M059J (cell line): ENCODE measurements at places on chromosomes 11 and 22. TPM values are rescaled to one million over a fixed set of nuclear protein-coding genes. Genes with fewer than 3 reads are reported as not detected.

DNA sequence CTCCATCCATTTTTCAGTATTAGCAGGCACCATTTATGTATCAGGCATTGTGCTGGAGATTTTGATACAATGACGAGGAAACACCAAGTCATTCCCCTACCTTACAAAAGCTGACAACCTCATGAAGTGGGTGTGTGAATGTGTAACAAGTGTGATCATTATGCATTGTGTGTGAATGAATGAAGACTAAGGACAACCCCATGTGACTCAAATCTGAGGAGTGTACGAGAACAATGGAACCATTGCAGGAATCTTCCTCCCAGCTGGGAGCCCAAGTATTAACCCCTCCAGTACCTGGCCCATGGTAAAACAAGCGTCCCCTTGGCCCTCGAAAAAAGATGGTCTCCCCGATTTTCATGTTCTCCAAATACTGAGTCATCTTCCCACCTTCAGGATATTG is 4.4 kb downstream of the CYB5R2 start:
- DNase-seq = no peak

- DNase-seq = no peak
Measured at GRCh38 chr11:134283461-134284230, 7.5 kb downstream of the GLB1L3 start.

GRCh38 chr11:10026514-10026913 is 267.5 kb downstream of the SBF2 start:
- peak; percentile 43 for DNase-seq

- peak; percentile 64 for DNase-seq
Measured at GRCh38 chr22:32801537-32802236, at the start of gene TIMP3. Gene TIMP3, plus strand, starts transcription at chr22:32801705. Its CDS starts 297 bp downstream, at chr22:32802002.

DNA sequence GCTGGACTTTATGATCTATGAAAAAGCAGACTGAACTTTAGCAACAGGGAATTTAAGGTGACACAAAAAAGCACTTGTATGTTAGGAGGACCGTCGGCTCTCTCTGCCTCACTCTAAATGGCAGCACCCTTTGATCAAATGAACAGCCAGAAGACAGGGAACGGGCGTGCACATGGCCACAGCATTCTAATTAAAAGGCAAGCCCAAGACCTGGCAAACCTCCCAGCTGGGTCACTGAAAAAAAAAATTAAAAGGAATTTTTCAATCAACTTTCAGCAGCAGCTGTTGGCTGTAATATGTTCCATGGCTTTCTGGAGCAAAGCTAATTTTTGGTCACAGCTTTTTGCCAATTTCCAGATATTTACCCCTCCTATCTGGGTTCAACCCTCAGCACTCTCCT is 116.5 kb downstream of the C11orf58 start:
- DNase-seq = no peak

DNA sequence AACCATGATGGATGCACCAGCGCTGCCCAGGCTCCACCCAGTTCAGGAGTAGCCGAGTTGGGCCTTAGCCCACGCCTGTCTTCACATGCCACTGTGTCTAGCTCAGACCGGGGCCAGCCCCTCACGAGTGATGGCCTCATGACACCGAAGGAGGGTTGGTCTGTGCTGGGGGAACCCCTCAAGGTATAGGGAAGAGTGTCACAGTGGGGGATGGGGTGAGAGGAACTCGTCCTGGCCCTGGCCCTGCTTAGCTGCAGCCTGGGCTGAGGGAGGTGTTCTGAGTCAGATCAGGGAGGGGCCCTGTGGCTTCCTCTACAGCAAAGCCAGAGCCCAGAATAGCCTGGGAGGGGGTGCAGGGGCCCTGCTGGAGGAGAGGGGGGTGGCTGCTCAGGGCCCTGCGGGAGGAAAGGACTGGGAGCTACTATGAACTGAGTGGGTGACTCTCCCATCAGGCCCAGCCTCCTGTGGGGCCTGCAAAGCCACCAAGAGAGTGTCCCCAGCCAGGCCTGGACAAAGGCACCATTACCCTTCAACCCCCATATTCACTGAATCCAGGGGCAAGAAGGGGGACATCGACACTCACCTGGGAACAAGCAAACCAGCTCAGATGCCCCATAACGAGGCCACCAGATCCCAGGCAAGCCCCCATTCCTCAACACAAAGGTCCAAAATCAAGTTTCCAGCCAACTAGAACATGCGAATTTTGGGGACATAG is 41.2 kb downstream of the IGLL5 start:
- DNase-seq = peak; percentile 43

DNA sequence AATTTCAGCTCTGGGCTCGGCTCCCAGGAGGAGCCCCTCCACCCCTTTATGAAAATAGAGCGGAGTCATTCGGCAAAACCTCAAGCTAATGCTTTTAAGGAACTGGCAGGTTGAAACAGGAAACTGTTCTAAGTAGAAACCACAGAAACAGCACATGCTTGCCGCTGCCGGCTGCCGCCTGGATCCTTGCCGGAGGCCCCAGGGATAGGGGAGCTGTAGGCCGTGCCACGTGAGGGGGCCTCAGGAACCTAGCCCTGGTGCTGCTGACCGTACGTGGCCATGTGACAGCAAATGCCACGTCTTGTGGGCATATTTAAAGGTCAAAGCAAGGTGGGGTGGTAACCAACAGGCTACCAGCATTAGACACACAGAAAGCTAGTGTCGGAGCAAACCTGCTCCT is 77.9 kb upstream of the TIMP3 start:
- DNase-seq = peak; percentile 91

Gene HMOX1
- total RNA-seq = 9.4 and 14.9 TPM in 2 replicates

GRCh38 chr11:80309301-80309700 is 868.5 kb upstream of the TENM4 start:
- DNase-seq = peak; percentile 57

GRCh38 chr11:134515081-134515960 is 103.3 kb upstream of the B3GAT1 start:
- DNase-seq = no peak

DNA sequence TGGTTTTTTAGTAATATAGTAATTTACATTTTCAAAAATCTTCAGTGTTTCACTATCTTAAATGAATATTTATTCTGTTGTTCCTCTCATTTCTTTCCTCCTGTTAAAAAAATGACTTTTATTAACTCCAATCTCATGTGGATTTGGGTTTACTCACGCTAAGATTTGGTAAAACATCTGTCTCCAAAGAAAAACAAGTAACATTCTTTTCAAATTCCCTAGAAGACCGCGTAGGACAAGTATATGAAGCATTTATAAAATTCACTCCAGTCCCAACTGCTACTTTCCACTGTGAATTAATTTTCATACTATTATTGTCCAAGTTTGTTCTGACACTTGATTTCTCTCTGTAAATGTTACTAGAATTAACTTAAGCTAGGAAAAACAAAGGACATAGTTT is 26.2 kb downstream of the SBF2 start:
- no peak for DNase-seq

Gene TSGA10IP
- not detected in 2 replicates for total RNA-seq

Gene UCP2
- total RNA-seq = 21.4 and 28.0 TPM in 2 replicates

Gene UBASH3B
- total RNA-seq = 14.9 and 19.3 TPM in 2 replicates

GRCh38 chr22:22820626-22821025 is 67.0 kb upstream of the IGLL5 start:
- no peak for DNase-seq

DNA sequence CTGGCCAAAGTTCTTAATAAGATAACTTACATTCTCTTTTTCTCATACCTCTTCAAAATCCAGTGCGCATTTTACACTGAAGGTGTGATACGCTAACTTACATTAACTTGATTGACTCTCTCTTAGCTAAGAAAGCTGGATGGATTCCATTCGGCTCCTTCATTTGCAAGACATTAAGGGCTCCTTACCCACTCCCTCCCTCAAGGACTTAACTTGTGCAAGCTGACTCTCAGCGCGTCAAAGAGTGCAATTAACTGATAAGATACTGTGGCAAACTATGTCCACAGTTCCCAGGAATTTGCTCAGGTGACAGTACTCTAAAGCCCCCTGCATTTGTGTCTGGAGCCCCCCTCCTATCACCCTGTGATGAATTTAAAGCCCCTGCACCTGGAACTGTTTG is 6.4 kb upstream of the RFPL1 start:
- no peak for DNase-seq

- no peak for DNase-seq
Measured at GRCh38 chr11:56886455-56886854, 102.3 kb upstream of the OR5AK2 start.

- DNase-seq = no peak
Measured at GRCh38 chr11:13674799-13675509, 6.5 kb downstream of the FAR1 start.

DNA sequence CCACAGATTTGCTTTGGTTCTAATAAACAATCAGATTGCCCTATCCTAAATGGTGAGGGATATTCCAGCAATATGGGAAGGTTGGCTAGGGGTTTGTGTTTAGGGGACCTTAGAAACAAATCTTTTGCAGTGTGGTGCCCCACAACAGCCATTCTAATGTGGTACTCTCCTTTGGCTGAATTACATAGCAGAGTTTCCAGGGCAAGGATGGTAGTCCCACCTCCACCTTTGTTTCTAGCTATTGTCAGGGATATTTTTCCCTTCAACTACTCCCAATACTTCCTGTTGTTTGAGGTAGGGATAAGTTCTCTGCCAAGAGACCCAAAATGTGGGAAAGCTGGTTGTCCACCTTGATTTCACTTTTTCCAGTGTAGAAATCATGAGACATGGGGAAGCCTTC is 494.7 kb upstream of the CHORDC1 start:
- no peak for DNase-seq

DNA sequence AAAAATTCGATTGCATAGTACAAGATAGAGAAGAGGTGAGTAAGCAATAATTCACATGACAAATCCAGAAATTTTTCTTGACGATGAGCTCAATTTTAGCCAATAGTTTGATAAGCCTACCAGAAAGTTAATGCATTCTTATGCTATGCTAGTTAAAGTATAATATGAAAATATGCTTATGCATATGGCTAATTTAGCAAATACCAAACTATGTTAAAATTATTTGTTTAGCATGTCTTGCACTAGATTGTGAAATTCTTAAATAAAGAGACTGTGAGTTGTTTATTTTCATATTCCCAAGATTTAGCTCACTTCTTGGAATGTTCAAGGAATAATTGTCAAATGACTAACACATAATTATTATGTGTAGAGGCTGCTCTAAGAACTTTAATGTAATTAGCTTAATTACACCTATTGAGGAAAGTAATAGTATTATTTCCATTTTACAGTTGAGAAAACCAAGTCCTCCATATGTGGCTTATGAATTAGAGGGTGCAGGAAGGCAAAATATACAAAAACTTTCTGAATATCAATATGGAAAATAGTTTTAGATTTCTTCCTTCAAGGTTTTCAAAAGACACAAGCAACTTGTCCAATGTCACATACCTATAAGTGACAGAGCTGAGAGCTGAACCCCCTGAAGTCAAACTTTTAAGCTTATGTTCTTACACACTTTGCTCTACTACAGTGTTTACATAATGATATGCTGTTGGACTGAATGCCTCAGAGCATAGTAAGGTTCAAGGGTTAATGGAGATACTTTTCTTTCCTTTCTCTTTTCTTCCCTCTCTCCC is 45.9 kb upstream of the ARHGAP20 start:
- DNase-seq = no peak

- DNase-seq = no peak
Measured at GRCh38 chr22:41659941-41660340, 28.7 kb downstream of the SNU13 start.

DNA sequence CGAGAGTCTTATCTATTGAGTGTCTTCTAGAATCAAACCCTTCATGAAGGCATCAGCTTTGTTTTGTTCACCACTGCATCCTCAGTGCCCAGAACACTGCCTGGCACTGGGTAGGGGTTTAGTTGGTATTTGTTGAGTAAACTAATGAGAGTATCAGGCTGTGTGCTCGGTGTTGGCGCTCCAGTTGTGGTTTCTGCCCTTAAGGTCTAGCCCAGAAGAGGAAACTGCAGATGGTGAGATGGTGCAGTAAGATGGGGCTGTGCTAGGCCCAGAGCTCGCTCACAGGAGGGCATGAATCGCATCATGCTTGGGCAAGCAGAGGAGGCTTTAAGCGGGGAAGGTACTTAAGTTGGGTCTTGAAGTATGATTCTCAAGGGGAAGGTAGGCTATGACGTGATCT is 97.2 kb downstream of the FBXO7 start:
- no peak for DNase-seq

GRCh38 chr11:45455536-45455935 is 169.4 kb upstream of the SYT13 start:
- no peak for DNase-seq

GRCh38 chr11:19679952-19680828 is 32.4 kb upstream of the NAV2 start:
- DNase-seq = peak; percentile 99

DNA sequence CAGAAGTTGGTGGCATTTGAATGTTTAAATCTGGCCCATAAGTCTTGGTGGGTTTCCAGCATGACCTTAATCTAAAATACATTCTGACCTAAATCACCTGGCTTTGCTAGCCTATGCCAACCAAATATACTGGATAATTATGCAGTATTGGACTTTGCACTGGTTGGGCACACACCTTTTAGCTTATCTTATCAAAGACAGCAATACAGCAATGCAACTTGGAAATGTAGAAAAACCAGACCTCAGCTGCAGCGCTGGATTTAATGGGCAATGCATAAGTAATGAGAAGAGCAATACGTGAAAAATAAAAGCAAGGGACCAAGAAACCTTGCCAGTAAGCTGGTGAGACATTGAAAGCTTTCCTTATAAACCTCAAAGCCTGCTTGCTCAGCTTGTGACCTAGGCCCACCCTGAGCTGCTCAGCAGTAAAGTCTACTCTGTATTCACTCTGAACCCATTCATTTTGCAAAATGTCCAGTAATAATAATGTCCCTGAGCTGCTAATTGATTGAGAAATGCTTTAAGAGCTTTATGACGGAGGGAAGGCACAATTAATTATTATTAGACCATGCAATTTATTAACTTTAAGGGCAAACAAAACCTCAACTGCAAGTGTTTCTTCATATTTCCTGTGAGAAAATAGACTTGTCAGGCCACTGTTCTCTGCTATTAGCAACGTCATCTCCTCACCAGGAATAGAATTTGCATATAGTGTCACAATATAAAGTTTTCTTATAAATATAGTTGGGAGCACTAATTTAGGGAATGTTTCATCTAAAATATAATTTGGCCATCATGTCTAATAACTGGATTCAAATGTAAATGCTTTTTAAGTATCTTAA is 49.4 kb upstream of the CEP295 start:
- no peak for DNase-seq

Gene ACTN3
- total RNA-seq = not detected in 2 replicates

Gene OR5I1
- total RNA-seq = not detected in 2 replicates

- peak; percentile 56 for DNase-seq
Measured at GRCh38 chr11:64620381-64620971, 29.5 kb downstream of the SLC22A12 start.

DNA sequence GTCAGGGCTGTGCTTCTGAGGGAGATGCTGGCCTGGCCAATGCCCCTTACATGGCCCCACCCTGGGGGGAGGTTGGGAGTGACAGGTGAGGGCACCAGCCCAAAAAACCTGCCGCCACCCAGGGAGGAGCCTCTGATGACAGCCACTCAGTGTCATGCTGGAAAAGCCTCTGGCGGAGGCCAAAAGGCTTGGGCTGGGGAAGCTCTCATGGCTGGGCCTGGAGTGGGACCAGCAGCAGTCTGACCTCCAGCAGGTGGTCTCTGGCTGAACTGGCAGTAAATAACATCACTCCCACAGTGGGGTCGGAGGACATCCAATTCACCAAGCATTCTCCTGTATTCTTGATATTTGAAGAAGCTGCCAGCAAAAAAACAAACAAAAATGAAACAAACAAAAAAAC is 20.1 kb downstream of the FGF3 start:
- DNase-seq = no peak

Gene PTPRJ
- 32.7 and 54.8 TPM in 2 replicates for total RNA-seq

- DNase-seq = no peak
Measured at GRCh38 chr11:29959488-29959887, 57.3 kb downstream of the KCNA4 start.
